ENCODE measurements at places on chromosomes 12 and 14.

- no peak for DNase-seq
Measured at GRCh38 chr14:76322594-76323220, 53.2 kb upstream of the ESRRB start.

GRCh38 chr12:127268706-127269425 lies 998.1 kb upstream of the TMEM132C start:
- no peak for DNase-seq

DNA sequence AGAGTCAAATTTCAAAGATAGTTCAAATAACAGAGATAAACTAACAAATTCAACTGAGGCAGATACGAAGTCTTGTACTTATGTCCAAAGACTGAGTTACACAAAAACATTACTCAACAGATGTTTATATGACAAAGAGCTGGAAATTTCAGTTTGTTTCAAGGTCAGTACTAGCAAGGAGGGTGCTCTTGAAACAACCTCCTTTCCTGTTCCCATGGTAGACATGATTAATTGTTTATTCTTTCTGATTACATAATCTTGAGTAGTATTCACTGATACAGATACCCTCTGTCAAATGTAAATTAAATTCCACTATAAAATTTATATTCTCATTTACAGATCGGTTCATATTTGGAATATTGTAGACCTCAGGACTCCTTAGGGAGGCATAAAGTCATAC lies 23.4 kb downstream of the TSPAN8 start:
- no peak for DNase-seq

GRCh38 chr12:75476071-75476470 lies 4.5 kb upstream of the GLIPR1 start:
- DNase-seq, result no peak

DNA sequence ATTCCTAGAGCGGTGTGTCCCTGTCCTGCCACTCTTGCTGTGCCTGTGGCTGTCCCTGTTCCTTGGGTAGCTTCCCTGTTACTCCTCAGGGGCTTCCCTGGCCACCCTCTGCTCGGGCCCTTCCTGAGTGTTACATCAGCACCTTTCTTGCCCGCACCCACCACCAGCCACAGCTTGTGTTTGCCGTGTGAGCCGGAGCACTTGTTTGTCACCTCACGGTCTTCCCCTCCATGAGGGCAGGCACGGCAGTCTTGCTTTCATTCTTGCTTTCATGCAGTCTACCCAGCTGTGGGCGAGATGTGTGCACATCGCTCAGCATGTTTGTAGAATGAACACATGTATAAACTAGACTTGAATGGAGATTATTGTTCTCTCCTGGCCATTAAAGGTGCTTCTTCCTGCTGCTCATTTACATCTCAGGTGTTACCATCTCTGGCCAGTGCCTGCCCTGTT lies 42.0 kb downstream of the TRAF3 start:
- no peak for DNase-seq

GRCh38 chr12:6336079-6336888 lies 5.6 kb downstream of the TNFRSF1A start:
- peak; percentile 97 for DNase-seq

DNA sequence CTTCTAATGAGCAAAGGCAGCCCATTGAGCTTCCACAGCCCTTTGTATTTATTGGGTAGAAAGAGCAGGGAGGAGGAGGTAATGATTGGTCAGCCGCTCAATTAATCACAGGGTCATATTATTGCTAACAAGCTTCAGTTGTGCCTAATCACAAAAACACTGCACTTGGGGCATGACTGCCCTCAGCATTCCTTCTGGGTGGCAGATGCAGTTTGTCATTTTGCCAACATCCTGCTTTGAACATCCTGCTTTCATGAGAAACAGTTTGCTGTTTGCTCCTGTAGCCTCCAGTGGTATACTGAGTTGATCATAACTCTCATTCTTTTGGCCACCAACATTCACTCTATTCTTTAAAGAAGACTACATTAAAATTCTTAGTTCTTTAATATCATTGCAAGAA lies 462.9 kb upstream of the MIS18BP1 start:
- no peak for DNase-seq

DNA sequence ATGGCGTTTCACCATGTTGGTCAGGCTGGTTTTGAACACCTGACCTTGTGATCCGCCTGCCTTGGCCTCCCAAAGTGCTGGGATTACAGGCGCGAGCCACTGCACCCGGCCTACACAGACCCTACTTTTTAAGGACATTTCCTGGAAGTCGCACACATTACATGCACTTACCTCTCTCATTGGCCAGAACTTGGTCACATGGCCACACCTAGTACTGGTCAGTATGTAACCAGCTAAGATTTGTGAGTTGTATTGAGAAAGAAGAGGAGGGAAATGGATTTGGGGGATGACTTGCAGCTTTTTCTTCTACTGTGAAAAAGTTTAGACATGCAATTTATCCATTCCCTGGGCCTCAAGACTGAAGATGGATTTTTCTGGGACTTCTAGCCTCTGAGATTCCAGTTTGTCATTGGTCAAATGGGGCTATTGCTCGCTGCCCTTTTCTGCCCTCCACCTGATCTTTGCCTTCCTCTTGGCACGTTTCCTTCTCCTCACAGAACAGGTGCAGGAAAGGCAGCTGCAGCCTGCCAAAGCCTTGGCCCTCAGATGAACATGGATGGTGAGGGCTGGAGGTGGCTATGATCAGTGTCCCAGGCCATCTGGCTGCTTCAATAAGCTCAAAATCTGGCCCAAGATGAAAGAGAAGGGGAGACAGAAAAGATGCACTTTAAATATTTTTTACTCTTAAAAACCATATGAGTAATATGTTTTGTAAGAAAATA lies 7.1 kb upstream of the ZDHHC22 start:
- no peak for DNase-seq

GRCh38 chr14:86035882-86036281 lies 505.9 kb downstream of the FLRT2 start:
- no peak for DNase-seq

DNA sequence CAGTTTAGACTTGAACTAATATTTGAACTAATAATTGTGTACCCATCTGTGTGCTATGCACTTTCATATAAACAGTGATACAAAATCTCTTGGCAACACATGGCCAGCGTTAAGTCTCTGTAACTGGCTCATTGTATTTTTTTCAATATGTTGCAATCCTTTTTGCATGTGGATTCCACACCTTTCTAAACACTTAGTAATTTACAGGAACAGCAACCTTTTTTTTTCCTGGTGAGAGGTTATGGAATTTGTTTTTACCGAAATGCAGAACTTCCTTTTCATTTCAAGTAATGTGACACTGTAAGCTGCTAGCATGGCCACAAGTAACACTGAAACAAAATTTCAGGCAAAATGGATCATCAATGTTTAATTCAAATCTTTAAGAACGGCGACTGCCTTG lies 45.4 kb upstream of the EPS8 start:
- DNase-seq, result no peak

GRCh38 chr12:91704446-91704845 lies 441.2 kb downstream of the BTG1 start:
- no peak for DNase-seq

- no peak for DNase-seq
Measured at GRCh38 chr12:131367983-131368667, 342.8 kb upstream of the SFSWAP start.

DNA sequence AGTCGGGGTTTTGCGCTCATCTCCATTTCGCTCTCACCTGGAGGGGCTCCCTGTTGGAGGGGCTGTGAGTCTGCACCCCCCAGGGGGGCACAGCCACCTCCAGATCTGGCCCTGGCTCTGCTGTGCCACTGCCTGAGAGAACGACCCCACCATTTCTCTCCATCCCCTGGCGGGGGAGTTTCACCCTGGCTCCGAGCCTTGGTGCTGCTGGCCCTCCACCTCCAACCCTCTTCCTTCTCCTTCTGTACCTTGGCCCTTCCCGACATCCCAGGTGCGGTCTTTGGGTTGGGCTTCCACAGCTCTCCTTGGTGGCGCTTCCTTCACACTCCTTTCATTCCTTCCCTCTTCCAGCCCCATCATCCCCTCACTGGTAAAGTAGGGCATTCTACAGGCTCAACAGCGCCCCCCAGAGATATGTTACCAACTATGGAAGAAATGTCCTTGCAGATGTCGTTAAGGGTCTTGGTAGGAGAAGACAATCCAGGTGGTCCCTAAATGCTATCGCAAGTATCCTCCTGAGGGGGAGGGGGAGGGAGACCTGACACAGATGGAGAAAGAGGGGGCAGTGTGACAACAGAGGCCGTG lies 16.3 kb downstream of the SERPINA1 start:
- peak; percentile 30 for DNase-seq

- no peak for DNase-seq
Measured at GRCh38 chr12:97650242-97650641, 187.6 kb downstream of the RMST start.

GRCh38 chr12:24911271-24911791 lies 37.6 kb downstream of the BCAT1 start:
- DNase-seq, result no peak

- no peak for DNase-seq
Measured at GRCh38 chr12:115147916-115148315, 463.9 kb upstream of the TBX3 start.

- no peak for DNase-seq
Measured at GRCh38 chr12:94983321-94983720, 20.2 kb downstream of the NDUFA12 start.

- no peak for DNase-seq
Measured at GRCh38 chr12:62263966-62264365, 3.8 kb downstream of the USP15 start.

GRCh38 chr12:127150028-127150427 lies 1116.9 kb upstream of the TMEM132C start:
- no peak for DNase-seq

GRCh38 chr14:91349481-91350074 lies 68.0 kb downstream of the CCDC88C start:
- DNase-seq, result no peak

- peak; percentile 100 for DNase-seq
Measured at GRCh38 chr12:122871851-122872780, 23.8 kb downstream of the VPS37B start.

DNA sequence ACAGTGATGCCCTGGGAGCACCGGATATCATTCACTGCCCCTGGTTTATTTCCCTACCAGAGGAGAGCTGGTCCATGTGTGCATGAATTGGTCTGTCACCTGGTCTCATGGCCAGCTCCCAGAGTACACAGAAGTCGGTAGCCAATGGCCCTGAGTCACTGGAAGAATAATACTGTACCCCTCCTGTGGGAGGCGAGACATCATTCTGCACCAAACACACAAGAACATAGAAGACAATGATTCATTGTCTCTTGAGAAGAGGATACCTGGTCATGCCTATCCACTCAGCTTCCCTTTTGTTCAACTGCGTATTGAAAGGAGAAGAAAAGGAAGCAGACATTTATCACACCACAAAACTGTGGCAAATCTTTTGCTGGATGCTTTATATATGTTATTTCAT lies 216.2 kb downstream of the DPF3 start:
- DNase-seq, result no peak

DNA sequence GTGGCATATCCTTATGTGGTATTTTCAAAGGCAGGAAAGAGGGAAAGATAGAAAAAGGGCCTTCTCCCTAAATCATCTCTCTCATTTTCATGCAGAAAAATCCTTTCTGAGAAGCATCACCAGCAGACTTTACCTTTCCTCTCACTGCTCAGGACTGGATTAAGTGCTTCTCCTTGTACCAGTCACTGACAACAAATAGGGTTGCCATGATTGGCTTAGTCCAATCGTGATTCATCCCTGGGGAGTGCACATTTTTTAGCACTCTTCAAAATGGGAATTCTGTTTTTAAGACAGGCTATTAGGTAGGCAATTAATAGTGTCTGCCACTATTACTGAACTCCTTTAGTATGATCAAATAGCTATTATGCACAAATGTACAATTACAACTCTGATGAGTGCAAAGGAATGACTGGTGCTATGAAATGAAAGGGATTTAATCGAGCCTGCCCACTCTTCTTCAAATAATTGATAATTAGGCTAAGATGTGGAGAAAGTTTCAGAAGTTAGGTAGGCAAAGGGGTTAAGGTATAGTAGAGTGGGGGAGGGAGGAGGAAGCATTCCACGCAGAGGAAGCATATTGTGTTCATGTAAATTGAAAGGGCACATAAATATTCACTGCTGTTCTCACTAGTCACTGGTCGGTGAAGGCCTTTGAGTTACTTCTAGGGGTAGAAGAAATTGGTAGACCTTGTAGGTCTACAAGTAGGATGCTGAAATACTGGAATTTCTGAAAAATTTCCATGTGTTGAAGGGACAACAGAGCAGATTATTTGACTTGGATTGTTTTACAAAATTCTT lies 84.0 kb downstream of the MSRB3 start:
- no peak for DNase-seq

- DNase-seq, result no peak
Measured at GRCh38 chr12:25017336-25017735, 68.4 kb upstream of the BCAT1 start.

GRCh38 chr14:100767003-100767787 lies 40.5 kb downstream of the DLK1 start:
- no peak for DNase-seq

DNA sequence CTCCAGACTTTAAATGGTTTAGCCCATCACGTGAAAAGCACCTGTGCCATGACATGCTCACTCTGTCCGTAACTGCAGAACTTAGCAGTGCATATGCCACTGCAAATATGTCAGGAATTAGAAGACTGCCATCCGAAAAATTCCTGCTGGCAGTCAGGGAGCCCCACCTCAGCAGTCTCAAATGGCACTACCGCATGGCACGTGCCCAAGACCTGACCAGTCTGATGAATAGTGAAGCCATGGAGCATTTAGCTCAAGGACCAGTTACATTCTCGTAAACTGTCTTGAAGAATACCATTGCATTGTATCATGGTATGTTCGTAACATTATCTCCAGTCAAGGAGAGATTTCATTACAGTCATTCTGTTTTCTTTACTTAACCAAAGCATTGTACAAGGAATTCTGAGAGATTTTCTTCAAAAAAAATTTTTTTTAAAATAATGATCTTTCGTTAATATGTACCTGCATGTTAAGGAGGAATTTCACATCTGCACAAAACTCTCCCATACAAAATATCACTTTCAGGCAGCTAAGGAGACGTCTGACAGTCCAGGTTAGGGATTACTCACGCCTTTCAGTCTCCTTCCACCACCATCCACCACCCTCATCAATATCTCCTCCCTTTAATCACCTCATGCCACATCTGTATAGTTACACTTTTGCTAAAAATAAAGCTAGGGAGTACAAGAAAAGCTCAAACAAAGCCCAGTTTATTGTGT lies 138.5 kb downstream of the ANO2 start:
- no peak for DNase-seq

DNA sequence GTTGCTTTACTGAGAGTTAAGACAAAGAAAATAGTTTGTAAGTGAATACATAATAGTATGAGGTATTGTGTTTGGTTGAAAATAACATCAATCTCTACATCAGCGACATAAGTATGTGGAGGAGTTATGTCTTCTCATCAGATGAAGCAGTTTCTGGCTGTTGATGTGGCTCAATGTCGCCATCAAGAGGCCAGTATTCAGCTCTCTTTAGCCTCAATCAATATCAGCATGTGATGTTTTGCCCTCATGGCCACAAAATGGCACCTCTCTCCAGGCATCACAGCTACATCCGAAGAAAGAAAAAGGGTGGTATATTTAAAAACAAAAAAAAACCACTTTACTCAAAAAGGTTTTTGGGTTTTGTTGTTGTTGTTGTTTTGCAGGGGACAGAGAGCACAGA lies 302.3 kb upstream of the TMEM132C start:
- peak; percentile 9 for DNase-seq

- DNase-seq, result no peak
Measured at GRCh38 chr12:24102676-24103075, 153.2 kb upstream of the SOX5 start.
